Naive thymus-derived CD4-positive, alpha-beta T cell (primary cell): ENCODE measurements at places on chromosomes 3 and 15.

GRCh38 chr15:55695432-55695831 lies 47.5 kb downstream of the PRTG start:
- H3K4me1 ChIP-seq = no peaks in the 10 kb centered on the region
- H3K27me3 ChIP-seq = no peaks in the 10 kb centered on the region
- DNase-seq = no peak

DNA sequence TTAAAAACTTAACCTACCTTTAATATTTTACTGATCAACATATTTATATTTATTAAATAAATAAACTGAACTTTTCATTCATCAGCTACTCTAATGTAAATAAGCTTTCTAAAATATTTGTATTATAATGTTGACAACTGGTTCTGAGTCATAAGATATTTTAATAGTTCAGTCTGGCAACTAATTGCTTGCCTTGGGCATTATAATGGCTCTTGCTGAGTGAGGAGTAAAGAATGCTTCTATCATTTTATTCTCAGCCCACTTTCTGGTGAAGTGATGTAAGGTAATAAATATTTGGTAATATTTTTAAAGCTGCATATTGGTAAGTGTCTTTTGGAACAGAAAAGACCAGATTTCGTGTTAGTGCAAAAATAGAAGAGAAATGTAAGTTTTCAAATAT lies 81.5 kb downstream of the DIPK2A start:
- H3K27ac ChIP-seq = no peak overlapping the region
- no peaks in the 10 kb centered on the region for H3K27me3 ChIP-seq
- H3K4me1 ChIP-seq = no peaks in the 10 kb centered on the region
- no peak overlapping the region for H3K4me3 ChIP-seq
- no peak for DNase-seq

- H3K4me1 ChIP-seq = no peaks in the 10 kb centered on the region
- peaks cover 87% of the 10 kb centered on the region for H3K36me3 ChIP-seq
- no peak overlapping the region for H3K4me3 ChIP-seq
- DNase-seq = no peak
- no peak overlapping the region for H3K27ac ChIP-seq
- no peaks in the 10 kb centered on the region for H3K27me3 ChIP-seq
Observed at GRCh38 chr15:74589826-74590225, 25.8 kb upstream of the CLK3 start.

GRCh38 chr3:155861476-155862183 lies 7.4 kb upstream of the SLC33A1 start:
- DNase-seq = no peak
- H3K36me3 ChIP-seq = no peaks in the 10 kb centered on the region
- no peak overlapping the region for H3K27ac ChIP-seq
- H3K4me3 ChIP-seq = no peak overlapping the region

DNA sequence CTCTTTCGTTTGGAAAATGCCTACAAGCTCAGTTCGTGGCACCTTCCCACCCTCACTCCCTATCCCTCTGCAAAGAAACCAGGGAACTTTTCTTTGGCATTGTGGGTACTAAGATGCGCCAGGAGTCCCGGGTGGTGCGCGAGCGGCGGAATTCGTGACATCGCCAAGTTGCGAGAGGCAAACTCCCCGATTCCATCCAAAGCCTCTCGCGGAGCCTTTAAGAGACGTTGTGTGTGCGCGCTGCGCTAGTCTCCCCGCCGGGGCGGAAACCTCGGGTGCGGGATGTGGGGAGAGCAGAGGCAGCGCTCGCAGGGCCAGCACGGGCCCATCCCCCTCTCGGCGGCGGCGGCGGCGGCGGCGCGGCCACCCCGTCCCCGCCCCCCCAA lies 443 bp upstream of the NR2F2 start:
- no peaks in the 10 kb centered on the region for H3K27me3 ChIP-seq
- H3K36me3 ChIP-seq = no peaks in the 10 kb centered on the region
- H3K4me3 ChIP-seq = no peak overlapping the region
- no peak for DNase-seq
- H3K4me1 ChIP-seq = no peaks in the 10 kb centered on the region
- H3K27ac ChIP-seq = no peak overlapping the region

GRCh38 chr15:45637552-45638033 lies 2.8 kb downstream of the SQOR start:
- no peaks in the 10 kb centered on the region for H3K27me3 ChIP-seq
- H3K27ac ChIP-seq = peak overlapping the region; percentile 44
- peak; percentile 77 for DNase-seq
- H3K36me3 ChIP-seq = peaks cover 7% of the 10 kb centered on the region
- H3K4me3 ChIP-seq = peak overlapping the region; percentile 41
- peaks cover 24% of the 10 kb centered on the region for H3K4me1 ChIP-seq

DNA sequence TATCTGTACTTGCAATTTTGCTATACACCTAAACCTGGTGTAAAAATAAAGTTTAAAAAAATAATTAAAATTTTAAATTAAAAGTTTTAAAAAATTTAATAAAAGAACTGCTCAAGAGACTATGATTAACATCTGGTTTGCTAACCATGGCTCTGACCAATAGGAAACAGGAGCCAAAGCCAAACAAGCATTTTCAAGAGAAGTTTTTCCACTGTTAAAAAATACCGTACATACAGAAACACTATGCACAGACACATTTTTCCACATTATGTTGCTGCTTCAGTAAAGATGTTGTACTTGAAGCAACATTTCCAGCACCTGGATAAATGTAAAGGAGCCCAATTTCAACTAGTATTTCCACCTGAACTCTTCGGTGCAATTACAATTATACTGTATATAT lies 543.9 kb upstream of the NAALADL2 start:
- H3K36me3 ChIP-seq = no peaks in the 10 kb centered on the region
- no peak overlapping the region for H3K4me3 ChIP-seq
- no peaks in the 10 kb centered on the region for H3K4me1 ChIP-seq

- no peak for DNase-seq
- no peaks in the 10 kb centered on the region for H3K27me3 ChIP-seq
- no peak overlapping the region for H3K4me3 ChIP-seq
- H3K4me1 ChIP-seq = peaks cover 26% of the 10 kb centered on the region
- H3K36me3 ChIP-seq = no peaks in the 10 kb centered on the region
Observed at GRCh38 chr3:196189566-196190347, 21.4 kb downstream of the ZDHHC19 start.

DNA sequence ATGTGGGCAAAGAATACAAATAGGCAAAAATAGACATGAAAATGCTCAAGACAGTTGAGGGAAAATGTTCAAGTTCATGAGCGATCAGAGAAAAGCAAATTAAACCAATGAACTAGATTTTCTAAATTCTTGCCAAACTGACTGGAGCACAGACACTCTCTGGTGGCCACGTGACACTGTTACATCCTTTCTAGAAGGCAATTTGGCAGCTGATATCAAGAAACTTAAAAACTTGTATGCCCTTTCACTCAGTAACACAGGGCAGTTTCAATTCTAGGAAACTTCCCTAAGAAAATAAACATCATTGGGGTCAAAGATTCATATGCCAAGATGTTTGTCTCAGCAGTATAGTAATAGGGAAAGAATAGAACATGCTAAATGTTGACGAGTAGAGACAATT lies 52.2 kb downstream of the ABHD5 start:
- H3K27ac ChIP-seq = no peak overlapping the region
- H3K27me3 ChIP-seq = no peaks in the 10 kb centered on the region
- no peaks in the 10 kb centered on the region for H3K4me1 ChIP-seq
- DNase-seq = no peak

DNA sequence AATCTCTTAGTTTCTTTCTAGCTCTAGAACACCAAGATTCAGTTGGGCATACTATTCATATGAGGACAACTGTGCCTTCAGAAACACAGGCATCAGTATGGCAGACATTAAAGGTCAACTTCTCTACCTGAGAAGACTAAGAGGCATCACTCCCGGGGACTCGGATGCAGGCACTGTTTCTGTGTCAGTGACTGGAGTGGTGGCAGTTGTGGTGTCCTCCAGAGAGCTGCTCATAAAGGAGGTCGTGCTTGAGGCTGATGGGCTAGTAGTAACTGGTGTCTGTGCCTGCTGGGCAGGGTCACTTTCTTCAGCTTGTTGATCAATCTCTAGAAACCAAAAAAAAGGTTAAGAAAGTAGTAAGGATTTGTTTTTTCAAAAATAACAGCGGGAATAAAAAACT lies 75.2 kb downstream of the FBXL22 start:
- H3K36me3 ChIP-seq = peaks cover 16% of the 10 kb centered on the region
- DNase-seq = no peak
- H3K27ac ChIP-seq = peak overlapping the region; percentile 35
- no peak overlapping the region for H3K4me3 ChIP-seq
